Gastroesophageal sphincter (tissue), 4 donors: ENCODE measurements at places on chromosomes 2 and 18. TPM values are rescaled to one million over a fixed set of nuclear protein-coding genes. Genes with fewer than 3 reads are reported as not detected.

GRCh38 chr2:172247203-172247602 is 144.5 kb upstream of the DLX2 start:
- no peak for ATAC-seq

DNA sequence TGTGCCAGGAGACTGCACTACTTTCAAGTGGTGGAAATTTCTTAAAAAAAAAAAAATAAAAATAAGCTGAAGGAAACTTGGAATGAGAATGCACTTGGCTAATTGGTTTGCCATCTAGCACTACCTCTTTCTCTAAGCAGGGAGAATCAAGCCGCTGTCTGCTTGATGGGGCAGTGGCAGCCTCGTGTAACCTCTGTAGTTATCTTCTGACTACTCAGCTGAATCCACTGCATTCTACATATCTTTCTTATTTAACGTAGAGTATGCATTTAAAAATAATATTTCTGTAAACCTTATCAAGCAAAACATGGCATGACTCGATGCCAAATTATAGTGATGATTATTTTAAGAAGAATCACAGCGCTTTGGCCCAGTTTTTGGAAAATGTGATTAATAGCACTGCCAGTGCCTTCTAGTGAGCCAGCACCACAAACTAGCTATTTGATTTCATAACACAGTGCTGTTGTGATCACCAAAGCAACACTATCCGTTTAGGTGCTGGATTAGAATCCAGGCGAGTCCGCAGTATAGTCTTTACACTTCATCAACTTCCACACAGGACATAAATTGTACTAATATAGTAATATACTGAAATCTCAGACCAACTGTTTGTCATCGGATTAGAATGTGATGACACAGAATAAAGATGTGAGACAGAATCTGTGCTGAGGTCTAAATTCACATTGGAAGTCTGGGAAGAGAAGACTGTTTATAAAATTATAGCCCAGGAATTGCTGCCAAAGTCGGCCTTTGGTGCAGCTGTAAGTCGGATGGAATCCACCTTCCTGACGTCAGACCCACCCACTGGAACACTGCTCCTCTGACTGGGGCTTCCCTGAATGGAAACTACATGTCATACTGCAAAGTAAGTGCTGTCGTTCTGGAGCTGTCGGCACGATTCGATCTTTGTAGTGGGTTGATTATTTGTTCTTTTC is 136.5 kb upstream of the ETAA1 start:
- peak; percentile 90 for ATAC-seq

DNA sequence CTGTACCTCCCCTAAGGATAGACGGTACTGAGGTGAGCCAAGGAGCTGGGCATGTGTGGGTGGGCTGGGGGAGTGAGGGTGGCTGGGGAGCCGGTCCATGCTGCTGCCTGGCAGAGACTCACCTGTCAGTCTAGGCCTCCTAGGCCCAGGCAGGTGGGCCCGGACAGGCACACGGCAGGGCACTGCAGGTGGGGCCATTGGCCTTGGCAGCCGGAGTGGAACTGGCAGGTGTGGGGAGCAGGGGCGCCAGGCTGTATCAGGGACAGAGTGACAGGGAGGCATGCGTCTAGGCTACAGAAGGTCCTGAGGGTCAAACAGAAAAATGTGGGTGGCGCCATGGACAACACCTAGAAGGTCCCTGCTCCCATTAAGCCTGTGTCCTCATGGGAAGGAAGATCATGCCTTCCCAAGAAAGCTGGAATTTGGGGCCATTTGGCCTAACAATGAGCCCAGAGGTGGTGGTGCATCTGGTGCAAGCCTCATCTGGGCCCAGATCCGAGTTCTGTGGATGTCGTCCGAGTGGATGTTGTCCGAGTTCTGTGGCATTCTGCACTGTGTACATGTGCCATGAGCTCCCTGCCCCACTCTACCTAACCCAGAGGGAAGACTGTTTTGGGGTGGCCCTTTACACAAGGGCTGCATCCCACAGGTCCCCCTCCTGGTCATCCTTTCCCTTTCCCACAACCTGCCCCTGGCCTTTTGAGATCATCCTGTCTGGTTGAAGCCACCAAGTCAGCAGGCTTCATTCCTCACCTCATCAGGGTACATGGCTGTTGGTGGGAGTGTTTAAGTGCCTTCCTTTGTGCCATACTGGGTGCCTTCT is 249.7 kb downstream of the GLI2 start:
- ATAC-seq = no peak

- no peak for ATAC-seq
Measured at GRCh38 chr2:188314314-188315054, 22.8 kb downstream of the GULP1 start.

The IFIH1 gene
- 7.1 TPM for total RNA-seq

The CRYGD gene
- not detected for total RNA-seq

The C1QL2 gene
- not detected for total RNA-seq

The ITPRIPL1 gene
- 0.27 TPM for total RNA-seq
